Caco-2 (cell line): ENCODE measurements at places on chromosomes 12 and 14.

- H3K4me3 ChIP-seq, result peak within 1 kb of the TSS; percentile 36
- peak; percentile 71 for DNase-seq
- no peaks in the 10 kb centered on the region for H3K36me3 ChIP-seq
- H3K27ac ChIP-seq, result peak within 1 kb of the TSS; percentile 71
- H3K27me3 ChIP-seq, result no peaks in the 10 kb centered on the region
These were observed at the start of the genes LRRIQ1 and TSPAN19 for GRCh38 chr12:85036234-85036707. LRRIQ1 (plus strand) TSS chr12:85036351; CDS start chr12:85038177, 1,826 bp downstream. TSPAN19 (minus strand) TSS chr12:85036277; CDS start chr12:85029946, 6,331 bp downstream.

DNA sequence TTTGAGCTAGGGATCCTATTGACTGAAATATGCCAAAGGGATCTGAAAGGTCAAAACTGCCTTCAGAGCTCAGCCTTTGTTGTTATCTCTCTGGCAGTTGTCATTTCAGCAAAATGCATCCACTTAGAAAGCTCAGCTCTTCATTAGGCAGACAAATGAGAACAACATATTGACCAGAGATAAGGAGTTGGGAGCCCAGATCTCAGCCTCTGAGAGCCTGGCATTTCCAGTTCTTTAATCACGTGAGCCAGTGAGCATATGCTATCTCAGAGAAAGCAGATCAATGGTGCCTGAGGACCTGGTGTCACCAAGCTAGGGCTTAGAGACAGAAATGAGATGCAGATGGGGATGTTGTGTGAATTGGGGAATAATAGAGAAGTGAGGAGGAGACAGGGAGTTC lies 101.1 kb downstream of the DAD1 start:
- H3K4me1 ChIP-seq, result peaks cover 13% of the 10 kb centered on the region
- no peaks in the 10 kb centered on the region for H3K36me3 ChIP-seq
- H3K27ac ChIP-seq, result no peak overlapping the region
- no peak for DNase-seq

DNA sequence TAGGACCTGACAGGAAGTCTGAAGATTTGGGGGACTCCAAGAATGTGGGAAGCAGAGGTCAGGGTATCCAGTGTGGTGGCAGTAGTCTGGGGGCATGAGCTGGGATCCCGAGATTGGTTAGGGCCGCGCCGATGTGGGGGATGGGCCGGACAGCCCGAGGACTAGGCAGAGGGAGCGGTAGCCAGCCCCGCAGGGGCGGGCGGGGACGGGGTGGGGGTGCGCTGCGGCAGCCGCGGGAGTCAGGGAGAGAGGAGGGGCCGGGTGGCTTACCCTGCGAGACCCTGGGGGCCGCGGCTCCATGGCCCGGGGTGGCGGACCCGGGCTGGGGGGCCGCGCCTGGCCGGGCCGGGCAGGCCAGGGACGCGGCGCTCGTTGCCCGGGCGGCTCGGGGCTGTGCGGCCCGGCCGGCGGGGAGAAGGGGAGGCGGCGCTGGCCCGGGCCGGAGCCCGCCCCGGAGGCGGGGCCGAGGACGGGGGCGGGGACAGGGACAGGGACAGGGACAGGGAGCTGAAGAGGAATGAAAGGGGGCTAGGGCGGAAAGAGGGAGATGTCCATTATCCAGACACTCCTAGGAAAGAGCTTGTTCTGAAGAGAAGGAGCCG lies 5.6 kb downstream of the ZNF385A start:
- DNase-seq, result peak; percentile 83
- peak overlapping the region; percentile 39 for H3K4me3 ChIP-seq
- no peaks in the 10 kb centered on the region for H3K4me1 ChIP-seq
- no peaks in the 10 kb centered on the region for H3K27me3 ChIP-seq
- H3K36me3 ChIP-seq, result no peaks in the 10 kb centered on the region

DNA sequence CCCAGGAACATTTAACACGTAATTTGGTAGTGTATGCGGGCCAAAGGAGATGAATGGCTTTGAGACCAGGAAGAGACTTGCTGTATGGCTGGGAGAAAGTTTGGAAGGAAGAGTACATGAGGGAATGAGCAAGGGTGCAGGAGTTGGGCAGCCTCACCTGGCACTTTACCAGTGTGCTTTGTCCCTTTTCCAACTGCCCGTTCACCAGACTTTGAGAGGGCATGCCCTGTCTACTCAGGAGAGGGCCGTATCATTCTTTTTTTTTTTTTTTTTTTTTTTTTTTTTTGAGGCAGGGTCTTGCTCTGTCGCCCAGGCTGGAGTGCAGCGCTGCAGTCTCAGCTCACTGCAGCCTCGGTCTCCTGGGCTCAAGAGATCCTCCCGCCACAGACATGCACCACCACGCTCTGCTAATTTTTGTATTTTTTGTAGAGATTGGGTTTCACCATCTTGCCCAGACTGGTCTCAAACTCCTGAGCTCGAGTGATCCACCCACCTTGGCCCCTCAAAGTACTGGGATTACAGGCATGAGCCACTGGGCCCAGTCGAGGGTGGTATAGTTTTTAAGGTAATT lies 6.5 kb downstream of the DYNC1H1 start:
- DNase-seq, result no peak
- H3K27ac ChIP-seq, result no peak overlapping the region
- H3K27me3 ChIP-seq, result no peaks in the 10 kb centered on the region
- peaks cover 27% of the 10 kb centered on the region for H3K4me1 ChIP-seq
- no peak overlapping the region for H3K4me3 ChIP-seq
- peaks cover 1% of the 10 kb centered on the region; the same call in 1 of the 2 replicates for H3K36me3 ChIP-seq

GRCh38 chr12:102903337-102904007 lies 13.6 kb downstream of the PAH start:
- no peak overlapping the region for H3K27ac ChIP-seq
- no peaks in the 10 kb centered on the region for H3K27me3 ChIP-seq
- H3K4me1 ChIP-seq, result peaks cover 4% of the 10 kb centered on the region; the same call in 1 of the 2 replicates
- no peak overlapping the region for H3K4me3 ChIP-seq
- no peaks in the 10 kb centered on the region for H3K36me3 ChIP-seq
- DNase-seq, result no peak

- peak overlapping the region; percentile 30 for H3K27ac ChIP-seq
- H3K36me3 ChIP-seq, result 0 out of 2 replicates have a peak, but pooled peaks cover 2% of the 10 kb centered on the region
- no peak overlapping the region for H3K4me3 ChIP-seq
- peaks cover 14% of the 10 kb centered on the region for H3K4me1 ChIP-seq
- no peak for DNase-seq
- H3K27me3 ChIP-seq, result no peaks in the 10 kb centered on the region
These were observed 4.6 kb downstream of the SSH1 start for GRCh38 chr12:108852674-108853309.

DNA sequence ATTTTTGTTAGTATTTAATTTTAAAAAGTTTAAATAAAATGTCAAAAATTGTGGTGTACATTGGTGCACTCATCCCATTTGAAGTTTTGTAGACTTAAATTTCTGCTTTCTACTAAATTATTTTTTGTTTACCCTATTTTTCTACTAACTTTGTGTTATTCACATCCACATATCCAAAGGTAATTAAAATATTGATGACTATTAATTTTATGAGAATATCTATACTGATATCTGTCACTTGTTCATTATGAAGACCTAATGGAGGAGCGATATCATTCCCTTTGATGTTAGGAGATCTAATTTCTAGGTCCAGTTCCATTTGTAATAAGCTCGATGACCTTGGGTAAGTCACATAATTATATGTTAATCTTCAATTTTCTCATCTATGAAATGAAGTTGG lies 325.7 kb upstream of the STXBP6 start:
- H3K4me1 ChIP-seq, result no peaks in the 10 kb centered on the region
- no peaks in the 10 kb centered on the region for H3K36me3 ChIP-seq
- DNase-seq, result no peak
- H3K27ac ChIP-seq, result no peak overlapping the region
- H3K27me3 ChIP-seq, result no peaks in the 10 kb centered on the region

- H3K4me3 ChIP-seq, result no peak overlapping the region
- no peaks in the 10 kb centered on the region for H3K36me3 ChIP-seq
- no peak for DNase-seq
- H3K4me1 ChIP-seq, result no peaks in the 10 kb centered on the region
These were observed 8.2 kb upstream of the PPP1CC start for GRCh38 chr12:110750784-110751461.

DNA sequence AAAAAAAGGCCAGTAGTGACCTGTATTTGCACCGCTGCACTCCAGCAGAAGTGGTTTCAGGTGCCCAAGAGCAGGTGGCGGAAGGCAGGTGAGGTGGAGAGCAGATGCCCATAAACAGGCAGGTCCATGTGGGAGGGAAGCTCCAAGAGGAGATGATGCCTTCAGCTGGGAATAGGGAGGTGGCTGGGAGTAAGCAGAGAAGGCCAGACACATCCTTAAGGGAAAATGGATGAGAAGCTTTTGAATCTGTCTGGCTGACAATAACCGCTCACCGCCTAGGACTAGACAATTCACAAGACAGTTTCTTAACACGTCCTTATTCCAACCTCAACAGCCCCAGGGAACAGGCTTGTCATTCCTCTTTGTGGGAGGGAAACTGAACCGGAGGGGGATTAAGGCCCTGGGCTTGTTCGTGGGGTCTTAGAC lies 43.9 kb upstream of the PLEKHG6 start:
- peaks cover 17% of the 10 kb centered on the region for H3K4me1 ChIP-seq
- H3K27me3 ChIP-seq, result no peaks in the 10 kb centered on the region
- DNase-seq, result no peak
- no peaks in the 10 kb centered on the region for H3K36me3 ChIP-seq

GRCh38 chr12:11798006-11798708 lies 148.7 kb downstream of the ETV6 start:
- H3K4me3 ChIP-seq, result no peak overlapping the region
- peak overlapping the region; percentile 8 for H3K27ac ChIP-seq
- no peaks in the 10 kb centered on the region for H3K27me3 ChIP-seq
- no peak for DNase-seq
- H3K4me1 ChIP-seq, result peaks cover 50% of the 10 kb centered on the region

GRCh38 chr12:53966385-53967133 lies 6.4 kb upstream of the HOXC11 start:
- H3K27me3 ChIP-seq, result no peaks in the 10 kb centered on the region
- H3K36me3 ChIP-seq, result no peaks in the 10 kb centered on the region
- DNase-seq, result no peak
- no peak overlapping the region for H3K27ac ChIP-seq
- H3K4me1 ChIP-seq, result 0 out of 2 replicates have a peak, but pooled peaks cover 5% of the 10 kb centered on the region

DNA sequence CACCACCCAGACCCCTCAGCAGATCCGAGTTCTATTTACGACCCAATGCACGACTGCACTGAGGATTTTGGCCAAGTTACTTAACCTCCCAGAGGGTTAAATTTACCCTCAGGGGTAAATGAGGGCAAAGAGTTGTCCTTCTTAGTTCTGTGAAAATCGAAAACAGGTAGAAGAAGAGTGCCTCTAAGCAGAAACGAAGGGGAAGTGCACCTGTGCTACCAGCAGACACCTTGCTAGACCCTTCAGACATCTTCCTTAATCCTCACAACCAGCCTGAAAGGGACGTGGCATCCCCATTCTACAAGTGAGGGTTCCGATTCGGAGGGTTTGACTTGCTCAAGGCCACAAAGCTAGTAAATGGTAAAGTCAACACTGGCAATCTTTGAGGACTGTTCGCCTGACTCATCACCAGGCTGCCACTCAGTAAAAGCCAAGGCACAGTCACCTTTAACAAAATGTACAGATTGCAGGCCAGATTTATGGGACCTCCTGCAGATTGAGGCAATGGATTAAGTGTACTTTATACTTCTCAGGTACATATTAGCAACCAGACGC lies 1.6 kb downstream of the GSG1 start:
- peak; percentile 48 for DNase-seq
- H3K36me3 ChIP-seq, result no peaks in the 10 kb centered on the region
- H3K27me3 ChIP-seq, result no peaks in the 10 kb centered on the region
- H3K4me1 ChIP-seq, result peaks cover 44% of the 10 kb centered on the region
- H3K27ac ChIP-seq, result peak overlapping the region; percentile 81

GRCh38 chr14:95327558-95328374 lies 8.1 kb upstream of the CLMN start:
- DNase-seq, result no peak
- H3K4me3 ChIP-seq, result no peak overlapping the region
- no peaks in the 10 kb centered on the region for H3K36me3 ChIP-seq

DNA sequence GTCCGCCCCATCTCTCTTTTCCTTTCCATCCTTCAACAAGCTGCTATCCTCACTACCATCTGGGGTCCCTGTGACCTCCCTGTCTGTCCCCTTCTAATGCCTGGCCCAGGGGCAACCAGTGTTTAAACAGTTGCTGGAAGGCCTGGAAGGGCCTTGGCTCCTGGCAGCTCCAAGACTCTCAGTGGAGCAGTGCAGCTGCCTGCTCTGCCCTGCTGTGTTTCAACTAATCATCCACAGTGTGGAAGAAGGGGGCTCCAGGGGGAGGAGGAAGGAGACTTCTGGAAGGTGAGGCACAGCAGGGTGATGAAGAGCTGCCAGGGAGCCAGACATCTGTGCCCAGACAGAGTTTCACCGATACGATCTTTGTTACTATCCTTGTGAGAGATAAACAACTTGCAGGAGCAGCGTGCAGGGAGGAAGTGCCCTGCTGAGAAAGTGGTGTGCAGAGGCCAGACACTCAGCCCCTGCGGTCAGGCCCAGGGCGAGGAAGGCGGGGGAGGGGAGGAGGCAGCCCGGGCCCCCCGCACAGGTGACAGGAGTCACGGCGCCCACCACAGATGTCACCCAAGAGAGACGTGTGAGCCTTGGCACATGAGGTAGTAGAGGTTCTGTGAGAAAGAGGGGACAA lies 1061.8 kb downstream of the BCL11B start:
- H3K36me3 ChIP-seq, result no peaks in the 10 kb centered on the region
- H3K4me3 ChIP-seq, result no peak overlapping the region
- no peak for DNase-seq
- H3K4me1 ChIP-seq, result no peaks in the 10 kb centered on the region

GRCh38 chr14:94555991-94556390 lies 5.3 kb upstream of the SERPINA4 start:
- H3K4me1 ChIP-seq, result peaks cover 4% of the 10 kb centered on the region
- no peak overlapping the region for H3K4me3 ChIP-seq
- no peaks in the 10 kb centered on the region for H3K36me3 ChIP-seq
- no peak overlapping the region for H3K27ac ChIP-seq
- H3K27me3 ChIP-seq, result no peaks in the 10 kb centered on the region
- DNase-seq, result no peak

DNA sequence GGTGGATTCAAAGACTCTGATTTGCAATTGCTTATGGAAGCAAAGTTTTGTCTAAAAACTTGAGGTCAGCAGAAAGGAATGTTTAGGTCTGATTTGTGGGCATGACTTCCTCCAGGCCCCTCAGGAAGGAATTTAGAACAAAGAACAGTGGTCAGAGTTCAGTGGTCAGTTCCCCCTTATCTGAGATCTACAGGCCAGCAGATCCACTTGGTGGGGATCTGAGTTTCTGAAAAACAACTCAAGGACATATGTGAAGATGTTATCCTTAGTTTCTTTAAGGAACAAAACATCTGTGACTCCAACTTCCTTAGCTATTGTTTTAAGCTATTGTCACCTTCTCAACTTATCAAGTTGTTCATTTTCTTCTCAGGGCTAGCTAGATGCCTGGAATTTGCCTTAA lies 28.0 kb upstream of the NAA30 start:
- H3K27ac ChIP-seq, result peak overlapping the region; percentile 91
- no peaks in the 10 kb centered on the region for H3K36me3 ChIP-seq
- no peak overlapping the region for H3K4me3 ChIP-seq
- peak; percentile 21 for DNase-seq
- H3K4me1 ChIP-seq, result peaks cover 28% of the 10 kb centered on the region

GRCh38 chr12:62631471-62632410 lies 165.1 kb downstream of the MON2 start:
- no peaks in the 10 kb centered on the region for H3K36me3 ChIP-seq
- no peaks in the 10 kb centered on the region for H3K4me1 ChIP-seq
- no peak overlapping the region for H3K27ac ChIP-seq
- DNase-seq, result peak; percentile 37
- no peaks in the 10 kb centered on the region for H3K27me3 ChIP-seq

GRCh38 chr14:20428010-20428365 lies 8.0 kb downstream of the KLHL33 start:
- peak overlapping the region; percentile 6 for H3K27ac ChIP-seq
- peak overlapping the region; percentile 2; the same call in 1 of the 2 replicates for H3K4me3 ChIP-seq
- peaks cover 22% of the 10 kb centered on the region for H3K4me1 ChIP-seq
